ENCODE measurements at places on chromosomes 1 and 21.

DNA sequence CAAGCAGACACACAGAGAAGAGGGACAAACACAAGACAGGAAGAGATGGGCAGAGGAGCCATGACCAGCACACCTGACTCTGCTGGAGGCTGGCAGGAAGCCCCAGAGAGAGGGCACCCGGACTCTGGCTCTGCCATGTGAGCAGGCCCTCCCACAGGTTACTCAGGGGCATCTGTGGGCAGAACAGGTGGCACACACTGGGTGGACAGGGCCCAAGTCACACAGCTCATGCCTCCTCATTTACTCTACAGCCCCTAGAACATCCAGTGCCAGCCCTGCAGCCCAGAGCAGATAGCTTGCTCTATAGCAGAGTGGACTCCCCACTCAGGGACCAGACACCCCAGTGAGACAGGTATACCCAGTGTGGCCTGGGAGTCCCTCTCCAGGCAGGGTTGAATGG is 28.7 kb downstream of the PACC1 start:
- no peak for DNase-seq

DNA sequence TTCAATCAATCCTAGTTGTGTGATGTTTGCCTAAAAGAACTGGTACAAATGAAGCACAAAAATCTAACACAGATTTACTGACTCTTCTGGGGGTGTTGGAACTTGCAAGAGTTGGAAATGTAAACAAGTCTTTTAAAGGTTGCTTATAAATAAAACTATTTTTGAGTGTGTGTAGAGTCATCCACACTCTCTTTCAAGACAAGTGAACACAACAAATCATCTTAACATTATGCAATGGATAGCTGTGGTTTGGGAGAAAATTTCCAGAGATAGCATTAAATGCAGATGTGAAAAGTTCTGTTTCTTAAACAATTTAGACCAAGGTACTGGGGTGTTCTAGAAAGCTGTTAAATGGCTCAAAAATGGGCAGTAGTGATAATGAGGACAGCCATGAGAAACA is 28.7 kb downstream of the C1orf87 start:
- no peak for DNase-seq

GRCh38 chr1:181259026-181259745 is 170.7 kb downstream of the IER5 start:
- no peak for DNase-seq

DNA sequence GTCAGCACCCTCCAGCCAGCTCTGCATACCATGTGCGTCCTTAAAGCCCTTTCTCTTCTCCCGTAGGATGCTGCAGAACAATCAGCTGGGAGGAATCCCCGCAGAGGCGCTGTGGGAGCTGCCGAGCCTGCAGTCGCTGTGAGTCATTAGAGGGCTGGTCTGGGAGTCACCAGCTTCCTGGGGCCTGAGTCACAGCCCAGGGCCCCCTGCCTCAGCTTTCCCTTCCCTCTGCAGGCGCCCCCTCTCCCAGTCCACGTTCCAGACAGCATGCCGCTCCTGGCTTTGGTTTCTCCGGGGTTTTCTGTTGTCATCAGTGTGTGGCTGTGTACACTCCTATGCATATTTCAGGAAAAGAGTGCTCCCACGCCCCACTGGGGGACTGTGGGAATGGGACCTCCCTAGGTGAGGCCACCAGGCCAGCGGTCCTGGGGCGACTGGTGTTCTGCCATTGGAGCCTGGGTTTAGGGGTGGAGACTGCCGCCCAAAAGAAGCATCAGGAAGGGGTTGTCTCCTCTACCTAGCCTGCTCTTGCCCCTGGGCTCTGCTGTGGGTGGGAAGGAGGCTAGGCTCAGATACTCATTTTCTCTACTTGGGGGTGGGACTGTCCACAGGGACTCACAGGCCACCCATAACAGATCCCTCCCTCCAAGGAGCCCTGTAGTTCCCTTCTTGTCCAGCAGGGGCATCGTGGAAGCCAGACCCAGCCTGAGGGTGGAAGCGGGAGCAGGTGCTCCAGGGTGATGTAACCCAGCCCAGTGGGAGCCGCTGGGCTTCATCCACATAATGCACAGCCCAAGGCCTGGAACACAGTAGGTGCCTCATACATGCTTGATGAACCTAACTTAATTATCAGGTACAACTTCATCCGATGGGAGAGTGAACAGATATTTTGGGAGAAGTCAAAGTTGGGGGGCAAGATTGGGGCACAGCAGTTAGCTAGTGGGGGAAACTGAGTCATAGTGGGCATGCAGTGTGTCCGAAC is 42.5 kb downstream of the LGR6 start:
- peak; percentile 62 for DNase-seq

- no peak for DNase-seq
Observed at GRCh38 chr1:70847013-70847412, 200.6 kb downstream of the PTGER3 start.

- DNase-seq, result no peak
Observed at GRCh38 chr1:119987112-119987511, 82.3 kb downstream of the NOTCH2 start.

GRCh38 chr1:84236256-84236655 is 65.3 kb upstream of the SAMD13 start:
- no peak for DNase-seq

- no peak for DNase-seq
Observed at GRCh38 chr1:117985239-117985638, 55.7 kb downstream of the WDR3 start.

GRCh38 chr1:232725305-232726047 is 79.7 kb upstream of the MAP10 start:
- DNase-seq, result no peak

All from T-helper 9 cell (primary cell).